Fibroblast of skin of right quadriceps (primary cell): ENCODE measurements at places on chromosomes 5 and 9.

DNA sequence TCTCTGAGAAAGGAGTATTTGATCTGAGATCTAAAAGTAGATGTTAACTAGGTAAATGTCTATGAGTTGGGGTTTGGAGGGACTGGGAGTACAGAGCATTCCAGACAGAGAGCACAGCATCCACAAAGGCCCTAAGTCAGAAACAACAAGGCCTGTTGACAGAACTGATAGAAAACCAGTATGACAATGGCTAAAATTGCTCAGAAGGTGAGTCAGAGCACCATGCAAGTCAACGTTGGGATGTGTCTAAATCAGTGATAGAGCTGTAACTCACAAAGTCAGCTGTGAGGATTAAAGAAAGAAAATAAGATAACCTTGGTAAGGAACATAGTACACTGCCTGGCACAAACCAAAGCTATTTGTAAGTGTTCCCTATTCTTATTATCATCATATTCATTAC is 124.0 kb downstream of the CETN3 start:
- no peak for DNase-seq

DNA sequence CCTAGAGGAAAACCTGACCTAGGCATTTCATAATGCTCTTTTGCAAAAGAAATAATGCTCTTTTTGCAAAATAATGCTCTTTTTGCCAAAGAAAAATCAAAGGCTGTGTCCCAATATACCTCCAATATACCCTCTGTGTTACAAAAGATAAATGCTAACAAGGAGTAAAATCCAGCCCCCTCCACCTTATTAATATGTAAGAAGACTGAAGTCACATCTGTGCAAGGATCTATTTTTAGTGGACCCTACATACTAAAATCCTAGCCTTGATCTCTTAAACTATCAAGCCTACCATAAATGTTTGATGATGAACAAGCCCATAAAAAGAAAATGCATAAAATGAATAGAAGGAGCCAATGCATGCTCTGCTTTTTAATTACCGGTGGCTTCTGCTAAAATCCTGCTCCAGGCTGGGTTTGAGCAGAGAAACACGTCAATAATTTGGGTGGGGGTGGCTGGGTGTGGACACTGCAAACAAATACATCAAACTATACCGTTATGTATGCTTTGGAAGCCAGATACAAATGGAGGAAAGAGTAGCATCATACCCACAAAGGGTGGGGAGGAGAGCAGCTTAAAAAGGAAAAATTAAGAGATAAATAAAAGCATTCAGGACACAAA is 131.6 kb downstream of the SEMA6A start:
- no peak for DNase-seq

- DNase-seq = no peak
Measured at GRCh38 chr5:122404653-122405362, 92.8 kb downstream of the SNCAIP start.

DNA sequence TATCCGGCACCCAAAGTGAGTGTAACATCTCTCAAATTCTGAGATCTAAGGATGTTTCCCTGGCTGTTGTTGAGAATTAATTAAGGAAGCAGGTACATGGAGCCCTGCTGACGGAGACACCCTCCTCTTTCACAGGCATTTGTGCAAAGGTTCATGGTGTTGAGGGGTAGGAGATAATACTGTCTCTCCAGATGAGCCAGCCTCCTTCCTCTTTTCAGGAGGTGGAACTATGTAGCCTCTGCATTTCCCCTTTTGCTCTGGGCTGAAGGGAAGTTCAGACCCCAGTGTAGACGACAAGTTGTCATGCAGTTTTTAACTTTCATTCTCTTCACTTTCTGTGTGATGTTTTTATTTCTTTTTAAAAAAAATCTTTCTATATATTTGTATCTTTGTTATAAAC is 107.5 kb downstream of the GALNT10 start:
- DNase-seq = no peak

GRCh38 chr9:137975527-137975913 is 97.9 kb downstream of the CACNA1B start:
- DNase-seq = no peak

GRCh38 chr9:121721770-121722169 is 70.3 kb downstream of the DAB2IP start:
- no peak for DNase-seq

DNA sequence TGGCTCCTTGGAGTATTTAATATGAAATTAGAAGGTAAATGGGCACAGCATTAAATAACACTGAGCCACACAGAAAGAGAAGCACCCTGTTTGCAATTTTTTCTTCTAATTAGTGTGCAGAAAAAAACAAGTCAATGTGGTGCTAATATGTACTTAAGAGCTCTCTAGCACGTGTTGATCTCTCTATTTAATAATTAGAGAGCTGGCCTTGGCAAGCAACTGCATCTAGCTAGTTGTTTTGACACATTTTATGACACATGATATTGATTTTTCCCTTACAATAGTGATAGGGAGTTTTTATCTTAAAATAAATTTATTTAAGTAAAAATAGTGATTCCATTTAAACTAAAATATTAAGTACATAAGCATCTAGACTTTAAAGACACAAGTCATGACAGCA is 54.5 kb upstream of the NUDT12 start:
- DNase-seq = no peak

GRCh38 chr9:127741831-127742434 is 6.8 kb upstream of the TOR2A start:
- peak; percentile 30 for DNase-seq

- DNase-seq = no peak
Measured at GRCh38 chr9:70392850-70393249, 21.6 kb downstream of the KLF9 start.

DNA sequence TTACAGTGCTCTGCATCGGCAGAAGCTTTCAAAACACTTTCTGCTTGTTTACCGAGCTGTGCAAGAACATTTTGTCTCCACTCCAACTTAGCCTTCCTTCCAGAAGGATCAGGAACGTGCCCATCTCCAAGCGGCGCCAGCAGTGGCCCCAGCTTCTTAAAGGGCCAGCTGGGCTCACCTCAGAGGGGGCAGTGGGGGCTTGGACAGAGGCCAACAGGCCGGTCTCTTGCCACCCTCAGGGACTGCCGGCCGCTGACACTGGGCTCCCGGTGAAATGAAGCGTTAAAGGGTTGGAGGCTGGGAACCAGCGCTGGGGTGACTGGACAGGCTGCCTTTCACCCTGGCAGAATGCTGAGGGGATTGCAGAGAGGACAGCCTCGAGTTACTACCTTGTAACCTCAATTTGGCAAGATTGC is 67.0 kb upstream of the RNU6ATAC start:
- no peak for DNase-seq

DNA sequence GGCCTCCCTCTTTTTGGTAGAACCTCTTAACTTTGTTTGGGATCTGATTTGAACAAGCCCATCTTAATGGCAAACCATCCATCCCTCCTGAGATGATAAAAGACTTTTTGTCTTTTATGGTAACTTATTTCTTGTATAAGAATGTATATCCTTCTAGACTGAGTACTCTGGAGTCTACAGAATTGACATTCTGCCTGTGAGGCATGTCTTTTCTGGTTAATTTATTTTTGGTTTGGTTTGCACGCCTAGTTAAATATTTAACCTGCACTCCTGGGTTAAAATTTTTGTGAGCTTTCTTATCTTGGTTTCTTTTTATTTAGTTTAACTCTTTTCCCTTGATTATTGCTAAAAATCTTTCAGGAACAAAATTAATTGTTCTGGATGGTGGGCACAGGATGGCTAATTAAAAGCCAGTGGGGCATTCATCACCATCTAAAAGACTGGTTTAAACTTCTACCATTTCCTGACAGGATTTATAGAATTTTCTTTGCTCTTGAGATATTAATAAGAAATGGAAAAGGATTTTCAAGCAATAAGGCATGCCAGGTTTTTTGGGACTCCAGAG is 50.3 kb downstream of the PHAX start:
- no peak for DNase-seq

DNA sequence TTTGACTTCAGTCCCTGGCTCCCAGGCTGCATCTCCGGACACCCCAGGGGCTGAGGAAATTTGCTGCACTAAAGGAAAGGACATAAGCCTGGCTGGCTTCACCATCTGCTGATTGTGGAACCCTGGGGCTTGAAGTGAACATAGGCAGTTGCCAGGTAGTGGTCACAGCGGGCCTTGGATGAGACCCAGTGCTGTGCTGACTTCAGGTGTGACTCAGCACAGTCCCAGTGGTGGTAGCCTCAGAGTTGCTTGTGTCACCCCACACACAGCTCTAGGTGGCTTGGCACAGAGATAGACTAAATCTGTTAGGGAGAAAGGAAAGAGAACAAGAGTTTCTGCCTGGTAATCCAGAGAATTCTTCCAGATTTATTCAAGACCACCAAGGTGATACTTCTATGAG is 36.1 kb upstream of the RUSC2 start:
- no peak for DNase-seq

GRCh38 chr9:97710356-97711222 is 13.4 kb upstream of the XPA start:
- peak; percentile 59 for DNase-seq

DNA sequence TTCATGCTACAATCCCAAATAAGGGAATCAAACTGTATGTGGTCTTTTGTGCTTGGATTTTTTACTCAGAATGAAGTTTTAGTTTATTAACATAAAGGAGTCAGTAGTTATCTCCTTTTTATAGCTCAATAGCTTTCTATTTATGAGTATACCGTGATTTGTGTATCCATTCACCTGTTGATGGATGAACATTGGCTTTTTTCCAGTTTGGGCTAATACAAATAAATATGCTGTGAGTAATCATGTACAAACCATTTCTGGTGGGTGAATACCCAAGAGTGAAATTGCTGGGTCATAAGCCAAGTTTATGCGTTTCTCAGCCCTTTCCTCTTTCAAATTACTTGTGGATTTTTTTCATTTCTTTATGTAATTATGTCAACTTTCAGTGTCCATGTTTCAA is 395.3 kb downstream of the OSTF1 start:
- DNase-seq = no peak

DNA sequence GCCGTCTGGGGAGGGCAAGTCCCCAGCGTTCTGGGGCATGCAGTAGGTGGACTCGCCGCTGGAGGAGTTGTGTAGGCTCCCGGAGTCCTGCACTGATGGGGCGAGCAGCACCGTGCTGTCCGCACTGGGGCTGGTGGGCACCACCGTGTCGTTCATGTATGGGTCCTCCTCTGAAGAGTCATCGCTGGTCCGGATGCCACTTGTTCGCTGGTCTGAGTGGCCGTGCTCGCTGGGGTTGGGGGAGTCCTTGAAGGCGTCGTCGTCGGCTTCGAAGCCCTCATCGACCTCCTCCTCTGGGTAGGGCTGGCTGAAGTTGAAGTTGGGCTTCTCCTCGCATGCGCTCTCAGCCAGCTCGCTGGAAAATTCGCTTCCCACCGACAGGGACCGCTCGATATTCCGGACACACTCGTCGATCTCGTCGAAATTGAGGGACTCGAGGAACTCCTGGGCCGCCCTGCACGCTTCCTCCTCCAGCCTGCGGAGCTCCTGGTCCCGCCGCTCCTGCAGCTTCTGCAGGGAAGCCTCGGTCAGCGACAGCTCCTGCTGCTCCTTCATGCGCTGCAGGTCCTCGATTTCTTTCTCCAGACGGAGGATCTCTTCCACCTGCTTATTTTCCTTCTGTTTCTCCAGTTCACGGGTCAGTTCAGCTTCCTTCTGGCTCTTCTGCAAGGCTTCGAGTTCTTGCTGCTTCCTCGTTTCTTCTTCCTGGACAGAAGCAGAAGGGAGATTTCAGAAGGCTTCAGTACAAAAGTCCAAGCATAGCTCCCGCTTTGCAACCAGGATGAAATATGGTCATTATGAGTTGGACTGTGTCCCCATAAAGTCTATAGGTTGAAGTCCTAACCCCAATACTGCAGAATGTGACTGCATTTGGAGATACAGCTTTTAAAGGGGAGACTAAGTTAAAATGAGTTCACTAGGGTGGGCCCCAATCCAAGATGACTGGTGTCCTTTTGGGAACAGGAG is 84.6 kb upstream of the RETREG1 start:
- no peak for DNase-seq

- no peak for DNase-seq
Measured at GRCh38 chr5:56822981-56823380, 7.6 kb downstream of the MAP3K1 start.

DNA sequence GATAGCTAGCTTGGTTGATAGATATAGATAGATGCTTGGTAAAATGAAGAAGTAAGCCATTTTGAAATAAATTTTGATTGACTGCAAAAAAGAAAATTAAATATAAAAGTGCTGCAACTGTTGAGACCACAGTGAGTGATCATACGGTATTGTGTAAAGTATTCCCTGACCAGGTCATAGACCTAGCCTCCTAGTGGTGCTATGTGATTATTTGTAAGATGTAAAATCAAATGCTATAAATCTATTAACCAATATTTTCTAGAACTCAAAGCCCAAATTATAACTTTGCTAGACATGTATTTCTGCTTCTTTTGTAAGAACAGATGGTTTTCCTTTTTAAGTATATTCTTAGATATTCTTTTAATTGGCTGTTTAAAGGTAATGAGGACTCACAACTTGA is 480.2 kb upstream of the PTPRD start:
- DNase-seq = no peak

- DNase-seq = no peak
Measured at GRCh38 chr9:87139099-87139730, 191.9 kb upstream of the GAS1 start.

- DNase-seq = no peak
Measured at GRCh38 chr5:9615331-9615730, 14.8 kb downstream of the TAS2R1 start.

- DNase-seq = no peak
Measured at GRCh38 chr9:135296735-135297455, 182.7 kb upstream of the PPP1R26 start.

GRCh38 chr9:132582276-132582785 is at the start of gene BARHL1:
Gene BARHL1, plus strand, starts transcription at chr9:132582606. Its CDS starts 192 bp downstream, at chr9:132582798.
- no peak for DNase-seq

- DNase-seq = peak; percentile 47
Measured at GRCh38 chr5:150017226-150018005, 16.9 kb downstream of the HMGXB3 start.

DNA sequence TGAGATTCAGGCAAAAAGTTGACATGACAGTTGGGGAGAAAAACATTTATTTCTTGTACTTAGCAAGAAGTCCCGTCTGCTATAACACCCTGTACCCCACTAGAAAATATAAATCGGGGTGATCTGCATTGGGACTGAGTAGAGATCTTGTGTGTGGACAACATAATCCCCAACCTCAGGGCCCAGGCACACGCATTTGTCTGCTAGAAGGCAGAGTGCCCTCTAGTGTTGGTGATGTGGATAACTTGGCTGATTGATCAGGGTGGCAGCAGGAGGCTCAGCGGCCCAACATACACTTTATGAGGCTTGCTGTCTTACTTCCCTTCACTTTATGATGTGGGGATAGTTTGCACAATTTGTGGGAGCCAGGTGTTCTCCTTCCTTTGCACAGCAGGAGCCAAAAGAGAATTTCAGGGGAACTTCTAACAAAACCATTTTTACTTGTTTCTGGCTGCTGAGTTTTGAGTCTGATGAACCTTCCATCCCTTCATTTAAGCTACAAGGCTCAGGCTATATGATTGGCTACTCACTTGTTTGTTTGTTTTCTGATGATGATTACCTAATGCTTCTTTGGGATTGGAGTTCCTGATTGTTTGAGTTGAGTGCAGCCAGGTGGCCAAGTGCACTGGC is 263.2 kb downstream of the DMAC1 start:
- peak; percentile 40 for DNase-seq
